Uterus (tissue), 4 donors: ENCODE measurements at places on chromosomes 1 and 21. TPM values are rescaled to one million over a fixed set of nuclear protein-coding genes. Genes with fewer than 3 reads are reported as not detected.
A peak's percentile ranks its signal among the peaks of the same experiment; 100 is the strongest.

GRCh38 chr1:6118415-6118814 is 61.7 kb downstream of the CHD5 start:
- no peak overlapping the region for H3K4me3 ChIP-seq
- H3K27ac ChIP-seq, result no peak overlapping the region
- no peaks in the 10 kb centered on the region for H3K4me1 ChIP-seq
- DNase-seq, result no peak
- H3K36me3 ChIP-seq, result no peaks in the 10 kb centered on the region

DNA sequence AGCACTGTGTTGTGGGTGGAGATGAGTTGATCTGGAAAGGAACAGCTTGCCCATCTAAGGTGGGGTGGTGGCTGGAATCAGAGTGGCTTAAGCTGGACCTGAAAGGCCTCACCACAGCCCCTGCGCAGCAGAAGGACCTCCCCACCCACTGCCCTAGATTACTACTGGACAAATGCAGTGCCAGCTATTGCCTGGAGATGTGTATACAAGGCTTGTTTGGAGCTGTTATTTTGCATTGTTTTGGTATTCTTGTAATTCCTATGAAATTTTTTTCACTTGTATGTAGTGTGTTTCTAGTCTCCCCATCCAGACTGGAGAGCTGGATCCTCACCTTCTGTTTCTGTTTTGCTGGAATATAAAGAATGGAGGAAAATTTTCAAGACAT is 1.3 kb upstream of the SLC30A1 start:
- no peak for DNase-seq
- H3K36me3 ChIP-seq, result no peaks in the 10 kb centered on the region
- H3K27me3 ChIP-seq, result no peaks in the 10 kb centered on the region
- peak overlapping the region; percentile 85 for H3K27ac ChIP-seq

DNA sequence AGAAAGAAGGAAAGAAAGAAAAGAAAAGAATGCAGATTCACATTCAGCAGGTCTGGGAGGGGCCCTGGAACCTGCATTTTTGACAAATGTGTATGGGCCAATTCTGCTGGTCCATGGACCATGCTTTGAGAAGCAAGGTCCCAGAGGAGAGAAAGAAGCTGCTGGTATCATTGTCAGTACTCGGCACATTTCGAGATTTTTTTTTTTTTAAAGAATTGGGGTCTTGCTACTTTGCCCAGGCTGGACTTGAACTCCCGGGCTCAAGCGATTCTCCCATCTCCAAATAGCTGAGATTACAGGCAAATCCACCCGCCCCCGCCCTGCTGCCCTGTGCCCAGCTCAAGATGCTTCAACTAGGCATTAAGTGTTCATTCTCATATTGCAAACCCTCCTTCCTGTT is 13.6 kb upstream of the DISP3 start:
- no peaks in the 10 kb centered on the region for H3K27me3 ChIP-seq
- H3K4me1 ChIP-seq, result no peaks in the 10 kb centered on the region
- no peaks in the 10 kb centered on the region for H3K36me3 ChIP-seq
- no peak overlapping the region for H3K4me3 ChIP-seq

DNA sequence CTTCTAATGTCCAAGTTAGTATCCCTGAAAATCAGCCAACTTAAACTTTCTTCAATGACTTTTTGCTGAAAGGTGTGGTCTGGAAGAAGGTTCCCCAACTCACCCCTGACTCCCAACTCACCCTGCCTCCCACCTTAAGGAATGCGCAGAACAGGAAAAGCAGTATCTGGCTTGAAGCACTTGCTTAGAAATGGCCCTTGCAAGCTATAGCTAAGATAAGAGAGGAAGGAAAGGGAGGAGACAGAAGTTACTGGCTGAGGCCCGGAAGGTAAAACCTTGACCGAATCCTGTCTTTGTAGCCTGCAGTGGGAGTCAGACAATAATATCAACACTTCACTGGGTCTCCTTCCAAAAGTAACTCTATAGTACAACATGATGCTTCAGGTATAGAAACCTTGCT is 2.9 kb downstream of the CYYR1 start:
- H3K27me3 ChIP-seq, result no peaks in the 10 kb centered on the region
- no peaks in the 10 kb centered on the region for H3K36me3 ChIP-seq
- DNase-seq, result peak; percentile 29

The MIGA1 gene
- total RNA-seq, result 13.8 TPM

GRCh38 chr1:115477071-115477470 is 139.0 kb upstream of the NGF start:
- DNase-seq, result no peak
- no peak overlapping the region for H3K4me3 ChIP-seq
- no peaks in the 10 kb centered on the region for H3K27me3 ChIP-seq
- H3K4me1 ChIP-seq, result no peaks in the 10 kb centered on the region
- no peaks in the 10 kb centered on the region for H3K36me3 ChIP-seq

The PSMG1 gene
- 21.0 TPM for total RNA-seq

The BSND gene
- not detected for total RNA-seq

The KCND3 gene
- 6.9 TPM for total RNA-seq

The NOTCH2 gene
- total RNA-seq, result 33.8 TPM

DNA sequence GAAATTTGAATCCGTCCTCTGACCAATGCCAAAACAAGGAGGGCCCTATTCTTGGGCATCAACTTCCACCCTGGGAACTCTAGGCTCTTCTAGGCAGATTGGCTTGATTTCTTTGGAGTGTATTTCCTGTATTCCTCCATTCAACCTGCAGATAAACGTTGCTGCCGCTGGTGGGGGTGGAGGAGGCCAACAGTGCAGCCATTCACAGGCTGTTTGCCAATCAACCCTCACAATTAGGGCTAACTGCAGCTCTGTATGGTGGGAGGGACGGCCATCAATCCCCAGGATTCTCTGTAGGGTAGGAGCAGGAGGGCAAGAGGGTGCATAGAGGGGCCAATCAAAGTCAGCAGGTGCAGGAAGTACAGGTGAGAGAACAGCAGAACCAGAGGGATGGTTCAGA is 273.1 kb upstream of the PROX1 start:
- no peaks in the 10 kb centered on the region for H3K36me3 ChIP-seq
- no peak overlapping the region for H3K4me3 ChIP-seq

DNA sequence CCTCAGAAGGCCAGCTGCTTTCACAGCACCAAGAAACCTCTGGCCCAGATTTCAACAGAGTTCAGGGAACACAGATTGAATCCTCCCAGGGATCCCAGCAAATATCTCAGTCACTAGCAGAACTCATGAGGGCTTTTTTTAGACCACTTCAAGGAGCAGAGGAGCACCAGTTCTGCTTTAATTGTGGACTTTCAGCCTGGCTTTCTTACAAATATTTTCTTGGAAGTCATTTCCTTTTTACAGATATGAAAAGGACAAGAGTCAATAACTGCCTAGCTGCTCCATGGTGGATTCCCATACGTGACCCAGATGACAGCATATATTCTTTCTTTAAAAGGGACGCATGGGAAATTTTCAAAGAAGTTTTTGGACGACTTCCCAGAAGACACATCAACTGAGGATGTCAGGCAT is 6.4 kb upstream of the LRRC8B start:
- H3K4me1 ChIP-seq, result no peaks in the 10 kb centered on the region
- H3K4me3 ChIP-seq, result no peak overlapping the region
- no peak for DNase-seq
- H3K27me3 ChIP-seq, result no peaks in the 10 kb centered on the region
- no peaks in the 10 kb centered on the region for H3K36me3 ChIP-seq

- H3K4me3 ChIP-seq, result no peak overlapping the region
- H3K36me3 ChIP-seq, result no peaks in the 10 kb centered on the region
- DNase-seq, result no peak
- H3K27me3 ChIP-seq, result no peaks in the 10 kb centered on the region
Measured at GRCh38 chr1:30313176-30313575, 410.2 kb downstream of the MATN1 start.

- DNase-seq, result no peak
- no peak overlapping the region for H3K4me3 ChIP-seq
- H3K36me3 ChIP-seq, result no peaks in the 10 kb centered on the region
- no peaks in the 10 kb centered on the region for H3K4me1 ChIP-seq
- H3K27ac ChIP-seq, result no peak overlapping the region
Measured at GRCh38 chr21:26365849-26366248, 195.3 kb upstream of the APP start.

DNA sequence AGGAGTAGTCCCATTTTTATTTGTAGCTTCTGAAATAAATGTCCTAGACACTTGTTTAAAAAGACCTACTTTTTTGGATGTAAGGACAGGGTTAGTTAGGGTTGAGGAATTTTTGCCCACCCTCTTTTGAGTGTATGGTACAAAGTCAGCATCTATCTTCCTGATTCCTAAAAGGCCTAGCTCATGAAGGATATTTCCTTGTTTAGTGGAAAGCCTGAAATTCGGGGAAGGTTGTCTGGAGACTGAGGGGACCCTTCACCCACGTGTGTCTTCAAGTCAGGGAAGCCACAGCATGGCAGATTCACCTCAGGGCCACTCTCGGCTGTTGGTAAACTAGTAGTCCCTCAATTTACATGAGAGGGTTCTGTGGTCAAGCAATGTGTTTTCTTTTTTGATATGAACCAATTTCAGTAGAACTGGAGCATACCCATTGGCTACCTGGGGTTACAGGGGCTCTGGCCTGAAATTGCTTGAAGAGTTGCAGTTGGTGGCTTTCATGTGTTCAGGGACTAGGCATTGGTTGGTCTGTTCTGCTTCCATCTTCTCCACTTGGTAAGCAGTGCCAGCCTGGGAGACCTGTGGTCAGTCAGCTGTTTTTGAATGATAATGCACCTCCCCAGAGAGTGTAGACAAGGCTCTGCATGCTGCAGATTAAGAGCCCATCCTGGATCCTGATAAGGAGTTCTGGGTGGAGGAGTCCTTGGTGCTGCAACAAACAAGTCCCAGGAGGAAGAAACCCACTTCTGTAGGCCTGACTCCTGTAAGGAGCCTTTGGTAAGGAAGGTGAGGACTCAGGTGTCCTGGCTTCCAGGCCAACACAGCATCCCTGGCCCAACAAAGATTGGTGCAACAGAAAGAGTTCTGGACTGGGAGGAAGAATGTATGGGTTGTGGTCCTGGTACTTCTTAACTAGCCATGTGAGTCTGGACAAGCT is 6.3 kb downstream of the BTG2 start:
- no peak overlapping the region for H3K27ac ChIP-seq
- no peak for DNase-seq
- H3K4me3 ChIP-seq, result no peak overlapping the region
- H3K27me3 ChIP-seq, result no peaks in the 10 kb centered on the region
- H3K4me1 ChIP-seq, result peaks cover 19% of the 10 kb centered on the region
- no peaks in the 10 kb centered on the region for H3K36me3 ChIP-seq

The RCSD1 gene
- total RNA-seq, result 21.3 TPM

DNA sequence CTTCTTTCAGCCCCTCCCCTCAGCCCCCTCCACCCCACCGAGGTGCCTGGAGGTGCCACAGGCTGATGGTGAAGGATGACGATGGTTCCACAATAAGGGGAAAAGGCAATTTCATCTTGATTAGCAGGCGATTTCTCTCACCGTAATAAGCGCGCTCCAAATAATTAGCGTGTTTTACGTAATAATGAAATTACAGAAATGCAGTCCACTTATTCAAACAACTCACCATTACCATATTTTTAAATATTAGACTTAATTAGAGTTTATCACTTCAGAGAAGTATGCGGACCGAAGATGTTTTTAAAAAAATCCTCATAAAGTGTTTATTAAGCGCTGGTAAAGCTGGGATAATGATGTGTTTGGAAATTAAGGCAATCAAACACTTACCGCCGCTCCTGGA is 14.9 kb downstream of the DMAP1 start:
- no peak overlapping the region for H3K4me3 ChIP-seq
- H3K36me3 ChIP-seq, result no peaks in the 10 kb centered on the region
- H3K4me1 ChIP-seq, result no peaks in the 10 kb centered on the region

The CTSE gene
- not detected for total RNA-seq

The LYPD8 gene
- total RNA-seq, result not detected

GRCh38 chr1:55244476-55245099 is 29.4 kb upstream of the USP24 start:
- H3K4me1 ChIP-seq, result no peaks in the 10 kb centered on the region
- H3K27me3 ChIP-seq, result no peaks in the 10 kb centered on the region
- no peak overlapping the region for H3K4me3 ChIP-seq
- H3K27ac ChIP-seq, result no peak overlapping the region
- H3K36me3 ChIP-seq, result no peaks in the 10 kb centered on the region

The C1orf53 gene
- 1.9 TPM for total RNA-seq

- H3K4me1 ChIP-seq, result no peaks in the 10 kb centered on the region
- no peaks in the 10 kb centered on the region for H3K27me3 ChIP-seq
- H3K4me3 ChIP-seq, result no peak overlapping the region
- H3K27ac ChIP-seq, result no peak overlapping the region
Measured at GRCh38 chr1:46569116-46569515, 17.7 kb upstream of the KNCN start.

The TFAP2E gene
- 0.97 TPM for total RNA-seq
